ENCODE measurements at places on chromosomes 12 and 14.
A peak's percentile ranks its signal among the peaks of the same experiment; 100 is the strongest.

GRCh38 chr12:69342421-69342820 lies 5.8 kb upstream of the LYZ start:
- no peak for DNase-seq

GRCh38 chr14:77340389-77340788 lies 19.6 kb downstream of the GSTZ1 start:
- no peak for DNase-seq

GRCh38 chr12:30219047-30219446 lies 435.3 kb upstream of the TMTC1 start:
- no peak for DNase-seq

DNA sequence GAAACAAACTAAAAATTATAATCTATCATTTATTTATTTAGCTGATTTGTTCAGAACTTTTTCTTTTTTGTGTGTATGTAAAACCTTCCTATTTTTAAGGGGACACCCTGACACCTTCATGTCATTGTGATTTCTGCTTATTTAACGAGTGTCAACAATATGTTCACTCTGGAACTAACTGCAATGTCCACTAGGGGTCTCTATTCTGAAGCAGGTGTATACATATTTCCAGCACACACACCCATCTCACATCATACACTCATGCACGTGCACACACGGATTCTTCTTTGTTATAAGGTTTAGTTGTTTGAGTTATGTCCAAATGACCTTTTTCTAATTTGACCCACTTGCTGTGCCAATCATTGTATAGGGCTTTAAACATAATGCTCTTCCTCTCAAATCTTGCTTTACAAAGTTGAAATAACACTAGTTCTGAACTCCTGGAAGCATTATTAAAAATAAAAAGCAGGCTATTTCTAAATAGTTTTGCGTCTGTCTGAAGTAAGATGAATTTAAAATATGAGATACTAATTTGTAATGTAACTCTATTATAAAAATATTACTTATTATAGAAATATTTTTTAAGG lies 15.5 kb downstream of the E2F7 start:
- peak; percentile 54 for DNase-seq

- DNase-seq = no peak
These were observed 8.7 kb upstream of the MEG3 start for GRCh38 chr14:100816950-100817901.

All from Caki2 (cell line).